Type B pancreatic cell (in vitro differentiated cells): ENCODE measurements at places on chromosomes 16 and 17. TPM values are rescaled to one million over a fixed set of nuclear protein-coding genes. Genes with fewer than 3 reads are reported as not detected.

C16orf54 gene
- total RNA-seq = 2.1 and 3.3 TPM in 2 replicates

DNA sequence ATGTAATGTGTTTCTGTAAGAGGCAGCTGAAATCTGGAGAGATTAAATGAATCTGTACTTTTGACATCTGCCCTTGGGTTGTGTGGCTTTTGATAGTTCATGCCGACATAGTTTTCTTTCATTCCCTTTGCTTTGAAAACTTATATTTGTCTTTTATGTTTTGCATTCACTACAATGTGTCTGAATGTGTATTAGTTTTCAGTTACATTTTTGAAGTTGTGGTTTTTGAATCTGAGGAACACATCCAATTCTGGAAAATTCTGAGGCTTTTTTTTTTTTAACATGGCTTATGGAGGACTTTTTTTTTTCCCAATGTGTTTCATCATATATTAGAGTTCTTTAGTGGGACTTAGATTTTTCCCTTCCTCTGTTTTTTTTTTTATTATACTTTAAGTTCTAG, 683.7 kb upstream of the SOX9 start:
- no peaks in the 10 kb centered on the region for H3K36me3 ChIP-seq
- H3K4me3 ChIP-seq = no peak overlapping the region
- no peak for DNase-seq
- peaks cover 9% of the 10 kb centered on the region for H3K4me1 ChIP-seq

GRCh38 chr17:37146086-37147064, 197.6 kb downstream of the AATF start:
- no peak overlapping the region for H3K27ac ChIP-seq
- DNase-seq = no peak
- no peaks in the 10 kb centered on the region for H3K27me3 ChIP-seq
- no peak overlapping the region for H3K4me3 ChIP-seq
- H3K4me1 ChIP-seq = peaks cover 10% of the 10 kb centered on the region

EPN3 gene
- 41.7 and 72.1 TPM in 2 replicates for total RNA-seq

GRCh38 chr17:42153919-42154742, 658 bp downstream of the RAB5C start:
- H3K4me1 ChIP-seq = peaks cover 12% of the 10 kb centered on the region
- H3K27ac ChIP-seq = peak overlapping the region; percentile 90
- no peaks in the 10 kb centered on the region for H3K36me3 ChIP-seq
- H3K27me3 ChIP-seq = no peaks in the 10 kb centered on the region
- no peak for DNase-seq

DNA sequence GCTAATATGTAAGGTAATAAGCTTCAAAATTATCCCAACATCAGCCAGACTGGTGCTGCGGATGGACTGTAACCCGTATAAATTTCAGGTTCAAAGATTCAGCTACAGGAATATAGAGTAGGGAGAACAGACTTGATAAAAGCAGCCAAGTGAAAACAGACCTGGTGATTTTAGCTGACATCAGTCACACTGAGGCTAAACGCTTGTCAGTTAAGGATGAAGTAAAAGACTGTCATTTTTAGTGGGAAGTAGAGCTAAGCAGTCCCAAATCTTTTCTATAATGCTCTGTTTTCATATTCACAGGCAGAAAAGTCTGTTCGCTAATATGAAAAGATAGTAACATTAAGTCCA, 35.4 kb downstream of the CMTM4 start:
- H3K27ac ChIP-seq = peak overlapping the region; percentile 66
- H3K36me3 ChIP-seq = no peaks in the 10 kb centered on the region
- peak overlapping the region; percentile 68 for H3K4me3 ChIP-seq
- peaks cover 31% of the 10 kb centered on the region for H3K4me1 ChIP-seq
- H3K27me3 ChIP-seq = no peaks in the 10 kb centered on the region

SULT1A4 gene
- 3.5 and 3.6 TPM in 2 replicates for total RNA-seq

DNA sequence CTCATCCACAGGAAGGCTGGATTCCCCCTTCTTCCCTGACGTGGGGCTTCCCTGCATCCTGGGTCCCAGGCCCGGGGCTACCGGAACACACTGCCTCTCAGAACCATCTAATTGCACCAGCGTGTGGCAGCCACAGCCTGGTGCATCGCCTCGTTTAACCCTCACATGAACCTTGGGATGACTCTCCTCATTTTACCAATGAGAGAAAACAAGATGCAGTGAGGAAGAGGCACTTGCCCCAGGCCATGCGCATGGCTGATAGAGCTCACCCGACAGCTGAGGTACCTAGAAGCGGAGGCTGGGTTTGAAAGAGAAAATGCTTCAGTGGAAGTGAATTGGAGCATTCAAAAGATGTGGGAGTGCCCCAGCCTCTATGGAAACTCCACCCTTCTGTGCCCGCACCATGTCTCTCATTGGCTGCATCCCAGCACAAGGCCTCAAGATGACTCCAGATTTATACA, 162.3 kb downstream of the KATNIP start:
- no peak overlapping the region for H3K4me3 ChIP-seq
- no peak for DNase-seq
- H3K27ac ChIP-seq = no peak overlapping the region
- H3K27me3 ChIP-seq = no peaks in the 10 kb centered on the region
- H3K36me3 ChIP-seq = peaks cover 19% of the 10 kb centered on the region

- no peak overlapping the region for H3K27ac ChIP-seq
- H3K27me3 ChIP-seq = peaks cover 28% of the 10 kb centered on the region
- no peaks in the 10 kb centered on the region for H3K36me3 ChIP-seq
- H3K4me3 ChIP-seq = no peak overlapping the region
Measured at GRCh38 chr17:77572851-77573250, 385.7 kb upstream of the TNRC6C start.

MSL1 gene
- 86.3 and 128 TPM in 2 replicates for total RNA-seq

GRCh38 chr17:30594223-30594952, 117.2 kb downstream of the GOSR1 start:
- no peak overlapping the region for H3K4me3 ChIP-seq
- no peaks in the 10 kb centered on the region for H3K27me3 ChIP-seq
- DNase-seq = no peak

- no peak overlapping the region for H3K4me3 ChIP-seq
- H3K36me3 ChIP-seq = no peaks in the 10 kb centered on the region
- no peaks in the 10 kb centered on the region for H3K27me3 ChIP-seq
- no peak overlapping the region for H3K27ac ChIP-seq
- peaks cover 33% of the 10 kb centered on the region for H3K4me1 ChIP-seq
- DNase-seq = no peak
Measured at GRCh38 chr16:81597079-81597658, 152.6 kb downstream of the CMIP start.

DNA sequence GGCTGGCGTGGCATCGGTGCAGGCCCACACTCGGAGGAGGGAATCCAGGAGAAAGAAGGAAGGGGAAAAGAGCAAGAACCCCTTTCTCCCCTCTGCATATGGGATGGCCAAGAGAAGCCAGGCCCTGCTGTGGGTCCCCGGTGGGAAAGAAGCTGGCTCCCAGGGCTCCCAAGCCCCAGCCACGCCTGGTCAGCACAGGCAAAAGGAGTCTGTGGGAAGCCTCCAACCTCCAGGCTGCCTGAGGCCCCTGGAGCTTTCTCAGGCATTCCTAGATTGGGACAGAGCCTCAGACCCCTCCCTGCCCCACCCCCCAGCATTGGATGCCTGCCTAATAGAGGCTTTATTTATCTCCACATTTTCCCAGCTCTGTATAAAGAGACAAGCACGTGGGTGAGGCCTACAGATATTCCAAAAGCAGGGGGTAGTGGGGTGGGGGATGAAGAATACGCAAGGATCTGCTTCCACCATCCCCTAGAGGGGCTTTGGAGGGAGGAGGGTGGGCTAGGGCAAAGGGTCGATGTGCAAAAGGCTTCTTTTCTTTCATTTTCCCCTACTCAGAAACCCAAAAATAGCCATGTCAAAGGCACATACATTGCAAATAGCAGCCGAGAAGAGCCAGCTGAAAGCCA, 56.4 kb downstream of the MPRIP start:
- peak overlapping the region; percentile 76 for H3K27ac ChIP-seq
- no peaks in the 10 kb centered on the region for H3K27me3 ChIP-seq
- H3K4me3 ChIP-seq = peak overlapping the region; percentile 31
- no peak for DNase-seq
- H3K36me3 ChIP-seq = peaks cover 8% of the 10 kb centered on the region

KCTD5 gene
- 25.1 and 30.5 TPM in 2 replicates for total RNA-seq

GRCh38 chr17:33072421-33073161, 80.9 kb downstream of the SPACA3 start:
- no peak overlapping the region for H3K4me3 ChIP-seq
- H3K4me1 ChIP-seq = no peaks in the 10 kb centered on the region
- H3K27me3 ChIP-seq = peaks cover 33% of the 10 kb centered on the region
- DNase-seq = no peak
- no peak overlapping the region for H3K27ac ChIP-seq

DNA sequence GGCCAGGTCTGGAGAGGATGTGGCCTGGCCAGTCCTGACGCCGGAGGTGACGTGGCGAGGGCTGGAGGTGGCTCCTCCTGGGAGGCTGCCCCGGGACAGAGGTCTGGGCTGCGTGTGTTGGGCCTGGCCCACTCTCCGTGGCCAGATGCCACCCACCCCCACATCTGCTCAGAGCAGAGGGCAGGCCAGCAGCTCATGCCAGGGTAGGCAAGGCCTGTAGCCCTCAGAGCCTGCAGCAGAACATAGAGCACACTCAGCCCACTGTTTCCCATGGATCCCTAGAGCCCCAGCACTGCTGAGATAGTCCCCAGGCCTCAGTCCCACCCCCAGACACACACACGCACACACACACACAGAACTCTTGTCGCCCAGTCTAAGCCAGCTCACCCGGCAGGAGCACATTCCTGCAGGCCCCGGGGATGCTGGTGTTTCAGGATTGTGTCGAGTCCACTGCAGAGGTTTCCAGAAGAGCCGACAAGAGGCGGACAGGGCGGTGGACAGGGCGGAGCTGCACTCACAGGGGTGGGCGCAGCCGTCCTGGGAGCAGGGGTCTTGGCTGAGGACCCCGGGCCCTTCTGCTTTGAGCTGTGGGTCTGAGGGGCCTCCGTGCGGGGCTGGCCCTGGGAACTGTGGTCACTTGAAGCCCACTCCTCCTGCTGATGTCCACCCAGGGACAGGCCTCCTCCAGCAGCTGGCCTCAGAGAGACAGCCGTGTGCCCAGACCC, 33.4 kb downstream of the SOX8 start:
- peaks cover 12% of the 10 kb centered on the region for H3K4me1 ChIP-seq
- peak overlapping the region; percentile 67 for H3K27ac ChIP-seq
- no peak for DNase-seq
- peaks cover 4% of the 10 kb centered on the region for H3K27me3 ChIP-seq
- no peaks in the 10 kb centered on the region for H3K36me3 ChIP-seq

DNA sequence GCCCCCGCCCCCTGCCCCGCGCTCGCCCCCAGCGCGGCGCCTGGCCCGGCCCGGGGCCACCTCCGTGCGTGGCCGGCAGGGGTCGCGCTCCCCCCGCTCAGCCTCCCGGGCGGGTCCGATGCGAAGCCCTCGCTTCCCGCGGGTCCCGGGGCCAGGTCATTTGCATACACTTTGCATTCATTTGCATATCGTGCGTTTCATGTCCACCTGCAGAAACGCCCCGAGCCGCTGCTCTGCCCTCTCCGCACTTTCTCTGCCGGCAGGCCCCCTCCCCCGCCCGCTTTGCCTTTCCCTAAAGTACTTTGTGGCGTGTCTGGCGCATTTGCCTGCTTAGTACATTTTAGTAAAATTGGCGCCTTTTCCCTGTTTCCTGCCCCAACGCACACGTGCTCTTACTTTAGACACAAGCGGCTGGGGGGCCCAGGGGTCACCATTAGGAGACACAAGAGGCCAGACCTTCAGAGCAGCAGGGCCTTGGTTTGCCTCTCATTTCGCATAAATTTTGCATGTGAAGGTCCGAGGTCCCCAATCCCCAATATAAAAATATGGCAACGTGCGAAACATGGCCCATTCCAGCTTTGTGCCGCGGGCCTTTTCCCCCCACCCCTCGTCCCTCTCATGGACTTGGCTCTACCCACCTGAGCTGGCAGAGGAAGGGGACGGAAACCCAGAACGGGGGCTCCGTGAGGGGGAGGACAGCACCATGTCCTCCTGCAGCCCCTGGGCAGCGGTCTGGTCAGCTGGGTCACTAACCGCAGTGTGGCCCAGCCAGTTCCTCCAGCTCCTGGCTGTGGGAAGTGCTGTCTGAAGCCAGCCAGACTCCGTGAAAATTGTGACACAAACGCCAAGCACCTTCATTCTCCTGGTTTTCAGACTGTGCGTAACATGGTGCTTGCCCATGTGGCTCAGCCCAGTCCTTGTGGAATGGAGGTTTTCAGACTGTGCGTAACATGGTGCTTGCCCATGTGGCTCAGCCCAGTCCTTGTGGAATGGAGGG, 34.8 kb downstream of the CBFA2T3 start:
- no peak overlapping the region for H3K27ac ChIP-seq
- peaks cover 49% of the 10 kb centered on the region for H3K27me3 ChIP-seq
- no peak for DNase-seq
- peak overlapping the region; percentile 73 for H3K4me3 ChIP-seq

RASL10B gene
- 6.4 and 29.4 TPM in 2 replicates for total RNA-seq

TBC1D3C gene
- not detected in 2 replicates for total RNA-seq

DNA sequence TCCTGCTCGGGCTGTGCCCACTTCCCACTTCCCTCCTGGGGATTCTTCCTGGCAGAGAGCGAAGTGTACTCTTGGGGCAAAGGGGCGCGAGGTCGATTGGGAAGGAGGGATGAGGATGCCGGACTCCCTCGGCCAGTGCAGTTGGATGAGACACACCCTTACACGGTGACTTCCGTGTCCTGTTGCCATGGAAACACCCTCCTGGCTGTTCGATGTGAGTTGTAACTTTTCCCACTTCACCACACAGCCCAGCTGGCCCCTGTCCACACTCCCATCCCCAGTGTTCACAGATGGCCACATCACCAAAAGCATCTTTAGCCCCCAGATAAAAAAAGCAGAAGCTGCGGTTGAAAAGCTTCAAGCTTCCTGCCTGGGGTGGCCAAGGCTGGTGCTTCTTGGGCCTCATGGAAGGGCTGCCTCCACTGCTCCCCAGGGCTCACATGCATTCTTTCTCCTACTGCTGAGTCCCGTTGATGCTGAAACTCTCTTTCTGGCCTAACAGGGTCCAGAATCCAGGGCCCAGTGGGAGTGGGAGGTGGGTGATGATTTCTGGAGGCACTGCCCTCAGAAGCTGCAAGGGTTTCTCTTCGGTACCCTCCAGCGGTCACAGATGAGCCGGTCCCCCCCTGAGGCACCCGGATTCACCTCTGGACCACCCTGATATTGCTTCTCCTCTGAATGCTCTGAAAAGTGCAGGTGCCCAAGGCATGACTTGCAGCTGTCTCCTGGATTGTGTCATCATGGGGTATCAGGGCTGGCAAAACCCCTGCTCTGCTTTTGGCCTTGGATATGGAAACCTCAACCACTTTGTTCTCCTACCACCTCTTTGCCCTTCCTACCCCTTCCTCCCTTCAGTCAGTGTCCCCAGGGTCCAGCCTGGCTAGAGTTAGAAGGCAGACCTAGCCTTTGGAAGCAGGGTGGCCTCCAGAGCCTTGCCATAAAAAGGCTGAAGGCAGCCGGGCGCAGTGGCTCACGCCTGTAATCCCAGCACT, 2.2 kb upstream of the TRAF4 start:
- peak overlapping the region; percentile 99 for H3K27ac ChIP-seq
- no peak for DNase-seq
- no peaks in the 10 kb centered on the region for H3K27me3 ChIP-seq
- H3K36me3 ChIP-seq = peaks cover 10% of the 10 kb centered on the region
- H3K4me1 ChIP-seq = peaks cover 6% of the 10 kb centered on the region
- H3K4me3 ChIP-seq = no peak overlapping the region
